ENCODE measurements at places on chromosomes 7 and 10.

DNA sequence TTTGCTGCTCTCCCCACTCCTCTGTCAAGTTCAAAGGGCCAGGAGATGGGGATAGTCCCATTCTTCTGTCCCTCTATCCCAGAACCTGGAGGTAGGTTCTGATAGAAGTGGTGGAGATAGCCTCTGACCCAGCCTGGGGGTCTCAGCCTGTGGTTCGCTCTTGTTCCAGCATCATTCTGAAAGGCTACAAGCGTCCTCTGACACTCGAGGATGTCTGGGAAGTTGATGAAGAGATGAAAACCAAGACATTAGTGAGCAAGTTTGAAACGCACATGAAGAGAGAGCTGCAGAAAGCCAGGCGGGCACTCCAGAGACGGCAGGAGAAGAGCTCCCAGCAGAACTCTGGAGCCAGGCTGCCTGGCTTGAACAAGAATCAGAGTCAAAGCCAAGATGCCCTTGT, 14.5 kb downstream of the ABCC2 start:
- no peak for DNase-seq

- no peak for DNase-seq
Observed at GRCh38 chr7:85413718-85414117, 226.9 kb upstream of the SEMA3D start.

DNA sequence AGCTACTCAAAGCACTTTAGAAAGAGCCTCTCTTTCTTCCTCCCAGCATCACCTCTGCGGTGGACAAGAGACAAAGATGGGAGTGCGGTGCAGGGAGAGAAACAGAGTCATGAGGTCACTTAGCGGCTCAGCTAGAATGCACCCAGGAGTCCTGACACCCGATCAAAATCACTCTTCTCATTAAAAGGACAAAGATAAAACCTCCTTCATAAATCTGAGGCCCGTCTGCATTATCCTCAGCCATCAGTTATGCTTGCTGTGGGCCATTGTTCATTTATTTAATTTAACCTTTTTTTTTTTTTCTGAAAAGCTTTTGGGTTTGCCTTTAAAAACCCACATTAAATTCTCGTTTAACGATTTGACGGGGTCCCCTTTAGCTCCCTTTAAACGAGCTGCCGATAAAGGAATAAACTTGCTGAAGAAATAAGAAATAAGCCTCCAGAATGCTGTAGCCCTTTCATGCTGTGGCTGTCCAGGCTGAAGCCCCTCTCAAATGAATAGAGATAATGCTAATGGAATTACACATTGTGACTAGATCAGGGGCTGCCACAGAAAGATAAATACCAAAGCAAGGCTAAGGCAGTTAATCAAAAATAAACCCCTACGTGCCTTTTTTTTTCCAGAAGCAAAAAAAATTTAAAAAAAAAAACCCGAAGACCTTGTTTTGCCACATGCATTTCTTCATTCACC, 16.1 kb upstream of the PLXNA4 start:
- no peak for DNase-seq

DNA sequence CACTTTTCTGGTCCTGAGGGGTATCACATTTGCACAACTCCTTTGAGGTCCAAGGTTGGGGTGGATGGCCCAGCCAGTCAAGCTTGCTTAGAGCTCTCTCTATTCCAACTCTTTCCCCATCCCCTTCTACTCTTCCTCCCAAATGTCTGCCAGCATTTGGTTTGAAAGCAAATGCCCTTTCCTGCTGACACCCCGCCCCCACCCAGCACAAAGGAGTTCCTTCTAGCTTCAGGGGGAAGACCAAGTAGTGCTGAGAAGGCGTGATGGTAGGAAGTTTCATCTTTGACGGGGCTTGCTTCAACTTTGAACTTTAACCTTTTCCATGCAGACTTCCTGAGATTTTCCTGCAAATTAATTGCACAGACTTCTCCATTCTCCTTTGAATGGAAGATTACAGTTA, 137.5 kb upstream of the TCF7L2 start:
- no peak for DNase-seq

GRCh38 chr7:3027005-3027845, 16.4 kb downstream of the CARD11 start:
- no peak for DNase-seq

GRCh38 chr10:29646238-29646902, 11.6 kb upstream of the SVIL start:
- DNase-seq: peak; percentile 39

DNA sequence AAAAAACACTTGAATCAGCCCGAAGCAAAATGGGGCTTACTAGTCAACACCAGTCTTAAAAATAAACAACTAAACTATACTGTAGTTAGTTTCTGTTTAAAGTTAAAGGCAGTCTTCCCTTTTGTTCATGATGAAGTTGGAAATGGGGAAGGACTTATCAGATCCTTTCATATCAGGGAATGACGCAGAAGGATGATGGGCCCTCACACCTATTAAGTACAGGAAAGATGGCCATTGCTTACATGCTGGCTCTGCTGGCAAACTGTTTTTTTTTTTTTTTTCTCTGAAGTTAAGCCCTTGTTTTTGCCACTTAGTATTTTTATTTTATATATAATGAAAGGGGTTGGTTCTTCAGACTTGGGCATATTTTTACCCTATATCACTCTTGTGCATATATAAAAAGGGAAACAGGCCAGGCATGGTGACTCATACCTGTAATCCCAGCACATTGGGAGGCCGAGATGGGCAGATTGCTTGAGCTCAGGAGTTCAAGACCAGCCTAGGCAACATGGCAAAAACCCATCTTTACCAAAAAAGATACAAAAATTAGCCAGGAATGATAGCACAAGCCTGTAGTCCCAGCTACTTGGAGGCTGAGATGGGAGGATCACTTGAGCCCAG, 16.6 kb upstream of the NRBF2 start:
- no peak for DNase-seq

DNA sequence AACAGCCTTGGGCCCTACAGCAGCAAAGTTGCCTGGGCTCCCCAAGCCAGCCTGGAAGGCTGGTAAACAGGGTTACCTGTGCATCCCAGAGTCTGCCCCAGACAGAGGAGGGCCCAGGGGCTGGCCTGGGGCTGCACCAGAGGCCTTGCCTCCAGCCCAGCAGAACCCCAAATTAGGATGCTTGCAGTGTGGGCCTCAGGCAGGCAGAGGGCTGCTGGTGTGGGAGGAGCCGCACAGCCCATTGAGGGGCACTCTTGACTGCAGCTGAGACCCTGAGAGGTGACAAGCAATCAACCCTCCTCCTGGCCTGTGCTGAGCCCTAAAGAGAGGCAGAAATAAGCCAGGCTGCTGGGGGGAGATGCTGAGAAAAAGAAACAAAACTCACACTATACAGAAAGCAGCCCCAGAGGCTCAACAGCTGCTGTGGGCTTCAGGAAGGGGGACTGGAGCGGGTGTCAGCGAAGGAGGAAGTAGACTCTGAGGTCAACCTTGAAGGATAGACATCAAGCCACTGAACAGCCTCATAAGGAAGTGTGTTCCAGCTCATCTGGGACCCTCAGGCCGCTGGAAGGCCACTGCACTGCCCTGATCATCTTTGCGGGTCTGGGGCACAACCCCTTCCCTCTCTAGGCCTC, 6.6 kb downstream of the AIFM2 start:
- DNase-seq: no peak

- no peak for DNase-seq
Observed at GRCh38 chr7:18317941-18318340, 177.6 kb upstream of the HDAC9 start.

GRCh38 chr10:491667-492424, 197.6 kb downstream of the DIP2C start:
- DNase-seq: no peak

DNA sequence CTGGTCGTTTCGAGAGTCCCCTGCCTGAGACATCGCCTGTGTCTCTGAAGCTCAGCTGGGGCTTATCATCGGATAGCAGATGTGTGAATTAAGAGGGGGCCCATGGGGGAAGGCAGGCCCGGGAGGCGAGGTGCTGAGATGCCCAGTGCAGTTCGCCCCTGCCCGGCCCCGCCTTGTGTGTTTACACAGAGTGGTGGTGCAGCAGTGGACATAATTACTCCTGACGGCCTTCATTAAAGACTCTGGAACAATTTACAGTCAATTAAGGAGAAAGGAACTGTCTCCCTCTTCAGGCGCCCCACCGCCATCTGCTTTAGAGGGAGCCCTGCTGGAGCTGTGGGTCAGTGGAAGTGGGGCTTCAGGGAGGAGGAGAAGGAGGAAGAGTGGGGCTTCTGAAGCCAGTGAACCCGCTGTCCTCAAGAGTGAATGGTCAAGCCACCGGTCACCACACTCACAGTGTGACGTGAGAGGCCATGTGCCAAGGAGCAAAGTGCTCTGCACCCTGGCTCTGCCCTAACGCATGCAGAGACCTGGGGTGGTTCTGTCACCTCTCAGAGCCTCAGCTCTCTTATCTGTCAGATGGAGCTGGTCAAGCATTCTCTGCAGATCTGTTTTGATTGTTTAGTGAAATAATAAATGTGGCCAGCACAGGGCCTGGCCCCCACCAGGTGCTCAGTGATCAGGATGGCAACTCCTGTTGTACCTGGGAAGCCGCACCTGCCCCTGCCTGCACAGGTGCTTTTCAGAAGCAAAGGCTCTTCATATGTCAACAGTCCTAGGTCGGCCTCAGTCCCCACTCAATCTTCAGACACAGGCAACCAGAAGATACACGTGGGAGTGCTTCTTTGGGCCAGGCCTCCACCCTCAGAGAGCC, 65.6 kb downstream of the CDH23 start:
- no peak for DNase-seq

GRCh38 chr7:104848138-104848990, 165.6 kb upstream of the KMT2E start:
- peak; percentile 58 for DNase-seq

DNA sequence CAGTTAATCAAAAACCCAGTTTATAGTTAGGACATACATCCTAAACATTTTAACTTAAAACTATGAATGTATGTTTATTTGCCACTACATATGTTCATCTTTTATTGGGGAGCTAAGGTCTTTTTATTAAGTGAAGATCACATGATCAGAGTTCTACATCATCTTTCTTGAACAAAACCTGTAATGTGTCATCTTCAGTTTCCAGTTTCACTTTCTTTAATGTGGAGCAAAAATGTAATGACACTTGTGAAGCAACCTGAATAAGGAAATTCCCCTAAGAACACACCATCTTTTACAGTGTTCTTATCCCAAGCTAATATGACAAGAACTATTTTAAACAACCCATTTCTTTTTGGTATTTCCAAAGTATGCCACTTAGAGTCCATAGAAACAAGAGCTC, 166.7 kb upstream of the BET1 start:
- no peak for DNase-seq

GRCh38 chr10:63670291-63670898, 149.2 kb downstream of the REEP3 start:
- DNase-seq: no peak

DNA sequence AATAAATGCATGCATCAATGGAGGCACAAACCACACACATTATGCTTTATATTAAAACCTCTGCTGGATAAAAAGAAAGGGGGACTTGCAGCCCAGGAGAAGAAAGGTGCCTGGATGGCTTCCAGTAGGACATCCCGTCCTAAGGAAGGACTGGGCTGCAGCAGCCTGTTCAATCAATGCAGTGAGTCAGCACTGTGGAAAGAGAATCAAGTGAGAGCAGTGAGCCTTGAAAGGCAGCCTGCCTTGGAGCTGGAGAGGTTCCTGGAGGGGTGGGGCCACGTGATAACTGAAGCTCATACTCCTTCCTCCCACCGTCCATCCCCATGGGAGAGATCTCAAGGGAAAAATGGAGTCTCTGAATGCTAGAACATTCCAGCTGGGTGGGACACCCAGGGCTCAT, 501.2 kb downstream of the ADRA2A start:
- no peak for DNase-seq

- DNase-seq: no peak
Observed at GRCh38 chr10:89086801-89087521, 96.4 kb downstream of the FAS start.

DNA sequence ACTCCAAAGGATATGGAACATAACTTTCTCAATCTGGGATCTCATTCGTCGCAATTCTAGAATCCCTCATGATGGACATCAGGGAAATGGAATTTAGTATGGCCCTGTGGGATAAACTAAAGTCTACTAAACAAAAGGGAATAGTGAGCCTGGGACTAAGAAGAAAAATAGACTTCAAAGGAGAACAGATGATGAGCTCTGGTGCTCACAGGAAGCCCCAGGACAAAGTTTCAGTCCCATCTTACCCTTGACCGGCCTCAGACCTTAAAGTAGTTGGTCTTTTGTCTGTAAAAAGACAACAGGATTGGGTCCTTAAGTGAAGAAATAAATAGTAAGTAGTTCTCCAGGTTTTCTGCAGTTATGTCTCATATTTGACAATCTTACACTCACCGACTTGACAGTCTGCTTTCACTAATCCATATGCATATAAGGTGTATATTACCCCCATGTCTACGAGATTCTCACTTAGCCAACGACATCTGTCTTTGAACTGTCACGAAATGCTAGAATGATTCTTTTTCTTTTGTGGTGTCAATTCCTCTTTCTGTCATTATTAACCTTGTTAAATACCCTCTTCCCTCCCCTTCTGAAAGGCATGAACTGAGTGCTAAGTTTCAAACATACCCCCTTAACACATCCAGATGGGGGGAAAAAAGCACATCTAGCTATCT, 10.9 kb upstream of the IKZF1 start:
- DNase-seq: no peak

DNA sequence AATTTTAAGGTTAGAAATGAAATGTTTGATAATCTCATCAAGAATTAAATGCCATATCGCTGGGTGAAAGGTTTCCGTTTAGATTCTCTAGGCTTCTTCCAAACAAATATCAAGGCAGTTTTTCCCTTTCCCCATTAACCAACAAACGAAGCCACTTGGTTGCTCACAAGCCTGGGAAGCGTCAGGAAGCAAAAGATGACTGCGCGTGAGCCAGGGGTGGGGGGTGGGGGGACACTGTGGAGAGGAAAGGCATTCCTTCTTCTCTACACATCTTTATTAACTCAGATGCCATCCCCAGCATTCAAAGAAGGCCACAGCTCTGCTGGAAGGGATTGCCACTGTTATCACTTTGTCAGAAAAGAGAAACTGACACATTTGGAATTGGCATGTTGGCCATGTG, 207.1 kb downstream of the TRIL start:
- DNase-seq: no peak

GRCh38 chr10:9051328-9051974, 997.0 kb downstream of the GATA3 start:
- DNase-seq: no peak

GRCh38 chr7:158387546-158387891, 200.1 kb downstream of the PTPRN2 start:
- no peak for DNase-seq

DNA sequence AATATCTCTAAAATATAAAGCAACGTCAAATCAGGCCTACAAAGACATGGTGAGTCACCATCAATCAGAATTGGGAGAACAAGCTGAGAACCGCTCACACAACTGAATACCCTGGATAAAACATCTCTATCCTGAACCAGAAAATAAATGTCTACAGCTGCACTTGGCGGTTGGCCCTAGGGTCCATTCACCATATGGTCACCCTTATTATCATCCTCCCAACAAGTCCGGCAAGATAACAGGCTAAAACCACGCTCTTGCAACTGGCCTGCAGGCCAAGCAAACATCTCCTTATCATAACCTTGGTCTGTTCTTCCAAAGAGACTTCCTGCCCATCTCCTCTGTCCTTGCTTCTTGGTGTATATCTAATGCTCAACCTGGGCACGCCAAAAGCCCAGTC, 310.7 kb downstream of the CALN1 start:
- DNase-seq: no peak
